BJ (cell line): ENCODE measurements at places on chromosomes 13 and 19. TPM values are rescaled to one million over a fixed set of nuclear protein-coding genes. Genes with fewer than 3 reads are reported as not detected.
A peak's percentile ranks its signal among the peaks of the same experiment; 100 is the strongest.

DNA sequence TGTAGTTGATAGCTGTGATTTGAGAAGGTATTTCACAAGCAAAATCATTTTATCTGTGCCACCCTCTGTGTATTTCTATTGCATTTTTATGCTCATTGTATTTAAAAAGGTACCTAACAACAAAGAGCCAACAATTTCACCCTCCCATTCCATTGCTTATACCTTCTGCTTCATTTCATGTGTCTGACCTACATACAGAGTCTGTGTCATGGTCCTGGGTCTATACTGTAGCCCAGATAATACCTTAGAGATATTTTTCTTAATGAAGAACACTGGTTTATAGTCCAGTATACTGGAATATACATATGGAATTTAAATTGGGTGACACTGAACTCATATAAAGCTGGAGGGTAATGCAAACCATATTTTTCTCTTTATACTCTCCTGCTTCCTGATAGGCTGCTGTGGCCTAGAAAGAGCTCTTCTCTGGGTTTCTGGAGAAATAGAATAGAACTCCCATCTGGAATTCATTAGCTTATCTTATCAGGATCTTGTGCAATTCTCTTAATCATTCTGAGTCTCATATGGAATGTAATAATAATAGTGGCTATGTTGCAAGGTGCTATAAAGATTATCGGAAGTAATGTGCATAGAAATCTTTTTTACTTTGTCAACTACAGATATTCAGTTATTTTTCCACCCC lies 31.8 kb upstream of the SPART start:
- DNase-seq: no peak

Gene TMEM86B
- polyA plus RNA-seq: 0.56 and 1.5 TPM in 2 replicates

- no peak for DNase-seq
Observed at GRCh38 chr13:21139374-21139773, 37.0 kb downstream of the SKA3 start.

DNA sequence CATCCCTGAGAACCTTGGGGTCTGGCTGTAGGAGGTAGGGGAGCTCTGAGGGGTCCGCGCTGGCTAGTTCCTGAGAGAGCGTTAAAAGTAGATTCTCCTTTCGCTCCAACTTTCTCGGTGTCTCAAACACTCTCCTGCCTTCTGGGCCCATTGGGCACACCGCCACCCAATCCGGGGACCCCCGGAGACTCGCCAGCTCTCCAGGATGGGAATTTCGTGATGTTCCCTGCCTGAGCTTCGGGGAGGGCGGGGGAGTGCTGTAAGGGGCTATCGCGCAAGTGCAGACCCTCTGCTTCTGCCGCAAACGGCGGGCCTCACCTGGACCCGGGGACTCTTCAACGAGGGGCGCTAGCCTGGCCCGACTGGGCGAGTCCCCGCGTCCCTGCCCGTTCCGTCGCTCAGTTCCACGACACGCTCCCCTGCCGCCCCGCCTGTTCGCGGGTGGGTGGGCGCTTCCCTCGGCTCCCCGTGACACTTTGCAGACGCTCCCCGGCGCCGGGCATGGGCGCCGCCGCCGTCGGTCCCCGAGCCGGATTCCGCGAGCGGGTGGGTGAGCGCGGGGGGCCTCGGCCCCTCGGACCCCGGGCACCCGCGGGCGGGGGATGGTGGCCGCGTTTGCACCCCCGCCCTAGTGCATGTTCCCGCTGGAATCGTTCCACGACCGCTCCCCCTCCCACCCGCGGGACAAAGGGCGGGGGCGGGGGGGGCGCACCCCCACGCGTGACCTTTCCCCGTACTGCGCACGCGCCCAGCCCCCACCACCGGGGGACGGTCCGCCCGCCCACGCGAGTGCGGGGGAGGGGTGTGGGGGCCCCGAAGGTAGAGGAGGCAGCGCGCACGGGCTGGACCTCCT lies at the start of gene CCDC106:
Gene CCDC106, plus strand, starts transcription at position 481 of the 853 bp plus-strand sequence. CDS start 835 bp downstream, outside the sequence.
- no peak for DNase-seq

GRCh38 chr13:41595298-41595697 lies 137.9 kb downstream of the RGCC start:
- no peak for DNase-seq

- no peak for DNase-seq
Observed at GRCh38 chr19:54208784-54209057, 8.1 kb downstream of the RPS9 start.

DNA sequence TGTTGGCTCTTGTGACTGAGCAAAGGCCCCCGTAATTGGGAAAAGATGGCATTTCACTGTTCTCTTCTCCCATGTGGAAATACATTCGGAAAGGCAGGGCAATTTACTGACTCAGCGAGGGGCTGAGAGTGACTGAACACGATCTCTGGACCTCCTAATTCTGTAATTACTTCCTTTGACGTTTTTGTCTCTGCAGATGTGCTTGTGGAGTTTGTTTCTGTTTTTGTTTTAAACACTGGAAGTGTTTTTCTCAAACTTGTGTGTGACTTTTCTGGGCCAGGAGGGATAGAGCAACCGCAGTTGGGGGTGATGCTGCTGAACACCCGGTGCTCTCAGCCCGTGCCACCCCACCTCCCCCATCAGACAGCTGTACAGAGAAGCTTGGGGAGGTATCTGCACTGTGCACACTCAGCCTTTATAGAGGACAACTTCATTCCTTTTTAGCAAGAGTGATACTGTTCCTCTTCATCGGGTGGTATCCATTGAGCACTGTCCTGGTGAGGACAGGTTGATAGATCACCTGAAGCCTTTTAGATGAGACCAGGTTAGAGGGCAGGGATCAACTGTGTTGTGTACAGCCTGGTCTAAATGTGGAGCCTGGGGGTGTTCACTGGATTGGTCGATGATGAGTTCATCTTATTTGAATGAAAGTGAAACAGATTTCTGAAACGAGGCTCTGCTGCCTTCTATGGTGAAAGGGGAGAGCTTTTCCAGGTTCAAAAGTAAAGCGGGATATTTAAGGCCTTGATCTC lies 117.4 kb downstream of the ESD start:
- DNase-seq: peak; percentile 30

GRCh38 chr13:102814025-102814607 lies 15.2 kb downstream of the BIVM start:
- no peak for DNase-seq

Gene SEMA6B
- 0.11 and 0.22 TPM in 2 replicates for polyA plus RNA-seq

DNA sequence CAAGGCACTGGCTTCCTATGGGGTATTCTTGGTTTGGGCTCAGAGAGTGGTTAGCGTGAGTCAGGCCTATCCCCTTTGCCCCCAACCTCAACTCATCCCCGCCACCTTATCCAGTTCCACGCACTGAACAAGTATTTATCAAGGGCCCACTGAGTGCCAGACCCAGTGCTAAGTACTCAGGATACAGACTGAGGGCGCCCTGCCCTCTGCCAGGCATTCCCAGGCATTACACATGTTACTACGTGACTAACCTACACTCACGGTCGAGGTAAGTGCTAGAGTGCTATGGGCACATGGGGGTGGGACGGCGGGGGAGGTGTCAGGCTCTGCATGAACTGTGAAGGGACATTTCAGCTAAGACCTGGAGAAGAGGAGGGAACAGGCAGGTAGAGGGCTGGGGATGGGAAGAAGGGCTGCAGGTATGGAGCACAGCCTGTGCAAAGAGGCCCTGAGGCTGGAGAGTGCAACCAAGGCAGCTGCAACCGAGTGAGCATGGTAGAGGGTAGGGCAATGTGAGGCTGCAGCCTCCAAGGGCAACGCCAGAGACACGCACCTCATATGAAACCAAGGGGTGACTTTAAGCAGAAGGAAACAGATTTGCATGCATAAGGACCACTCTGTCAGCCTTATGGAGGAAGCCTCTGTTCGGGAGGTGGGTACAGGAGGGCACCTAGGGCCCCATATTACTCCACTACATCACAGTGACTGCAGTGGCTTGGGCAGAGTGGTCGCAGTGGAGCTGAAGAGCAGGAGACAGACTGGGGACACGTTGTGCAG lies 22.5 kb downstream of the DHRS12 start:
- DNase-seq: no peak

Gene CPB2
- polyA plus RNA-seq: not detected in 2 replicates

DNA sequence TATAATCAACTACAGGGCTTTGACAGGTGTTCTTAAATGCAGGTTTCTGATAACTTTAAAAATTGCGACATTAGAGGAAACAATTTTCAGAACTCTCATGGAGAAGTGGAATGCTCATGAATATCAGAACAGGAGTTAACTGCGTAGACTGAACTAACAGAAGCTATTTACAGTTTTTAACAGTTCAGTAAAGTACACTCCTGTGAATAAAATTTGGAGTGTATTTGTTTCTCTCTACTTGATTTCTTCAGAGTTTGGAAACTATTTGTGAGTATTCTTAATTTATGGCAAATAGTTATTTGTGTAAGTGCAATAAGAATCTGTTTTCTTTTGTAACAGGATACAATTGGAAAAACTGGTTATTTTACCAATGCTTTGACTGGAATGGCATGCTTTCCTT lies 114.4 kb downstream of the TNFRSF19 start:
- DNase-seq: no peak

GRCh38 chr19:737591-738093 lies 13.3 kb upstream of the MISP start:
- DNase-seq: no peak

DNA sequence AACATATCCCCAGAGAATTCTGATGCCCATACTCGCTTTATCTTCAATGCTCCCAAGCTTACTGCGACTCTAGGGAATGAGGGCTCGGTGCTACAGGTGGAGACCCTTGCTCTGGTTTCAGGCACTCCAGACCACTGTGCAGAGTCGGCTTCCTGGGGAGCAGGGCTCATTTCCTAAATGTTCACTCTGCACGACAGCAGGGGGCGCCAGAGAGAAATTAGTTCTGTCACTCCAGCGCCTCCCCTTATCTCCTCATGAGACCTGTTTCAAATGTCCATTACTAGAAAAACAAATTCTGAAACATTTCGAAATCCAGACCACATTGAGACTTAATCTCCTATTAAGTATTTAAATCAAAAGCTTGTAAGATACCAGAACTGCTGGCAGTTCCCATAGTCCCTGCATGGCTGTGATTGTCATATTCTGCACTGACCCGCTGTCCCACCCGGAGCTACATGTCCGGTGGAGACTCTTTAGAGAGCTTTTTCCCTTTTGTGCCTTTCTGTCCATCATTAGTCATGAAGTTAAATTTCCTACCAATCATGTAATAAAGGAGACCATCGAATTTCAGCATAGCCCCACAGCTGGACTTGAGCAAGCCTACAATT lies 22.4 kb downstream of the EPSTI1 start:
- no peak for DNase-seq

DNA sequence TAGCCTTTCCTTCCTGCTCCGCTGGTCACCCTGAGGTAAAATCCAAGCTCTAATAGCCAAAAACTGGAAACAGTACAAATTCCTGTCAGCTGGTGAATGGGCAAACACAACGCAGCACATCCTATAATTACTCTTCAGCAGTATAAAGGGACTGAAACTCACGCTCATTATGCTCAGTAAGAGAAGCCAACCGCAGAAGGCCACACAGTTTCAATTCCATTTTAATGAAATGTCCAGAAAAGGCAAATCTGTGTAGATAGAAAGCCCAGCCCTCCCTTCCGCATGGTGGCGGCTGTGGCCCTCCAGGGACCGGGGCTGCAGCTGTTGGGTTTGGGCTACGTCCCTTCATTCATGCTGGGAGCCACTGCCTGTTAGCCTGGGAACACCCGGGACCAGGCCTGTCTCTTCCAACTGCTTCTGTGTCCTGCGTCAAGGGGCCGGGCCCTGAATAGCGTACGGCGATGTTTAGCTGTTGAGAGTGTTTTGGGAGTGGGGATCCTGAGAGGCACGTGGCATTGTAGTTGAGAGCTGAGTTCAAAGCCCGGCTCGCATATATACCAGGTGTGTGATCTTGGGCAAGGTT lies 23.5 kb downstream of the NKPD1 start:
- no peak for DNase-seq

Gene FFAR3
- polyA plus RNA-seq: not detected in 2 replicates

Gene BEST2
- polyA plus RNA-seq: not detected in 2 replicates

GRCh38 chr19:7083076-7083956 lies 13.8 kb downstream of the ZNF557 start:
- DNase-seq: no peak

Gene ZNF837
- 0.47 and 0.82 TPM in 2 replicates for polyA plus RNA-seq

Gene ARHGAP33
- polyA plus RNA-seq: 1.1 and 3.6 TPM in 2 replicates

- DNase-seq: no peak
Observed at GRCh38 chr13:47794963-47795362, 206.1 kb downstream of the SUCLA2 start.

- no peak for DNase-seq
Observed at GRCh38 chr19:2226051-2226839, 9.9 kb downstream of the PLEKHJ1 start.

- DNase-seq: no peak
Observed at GRCh38 chr19:30788105-30788765, 416.1 kb downstream of the ZNF536 start.

DNA sequence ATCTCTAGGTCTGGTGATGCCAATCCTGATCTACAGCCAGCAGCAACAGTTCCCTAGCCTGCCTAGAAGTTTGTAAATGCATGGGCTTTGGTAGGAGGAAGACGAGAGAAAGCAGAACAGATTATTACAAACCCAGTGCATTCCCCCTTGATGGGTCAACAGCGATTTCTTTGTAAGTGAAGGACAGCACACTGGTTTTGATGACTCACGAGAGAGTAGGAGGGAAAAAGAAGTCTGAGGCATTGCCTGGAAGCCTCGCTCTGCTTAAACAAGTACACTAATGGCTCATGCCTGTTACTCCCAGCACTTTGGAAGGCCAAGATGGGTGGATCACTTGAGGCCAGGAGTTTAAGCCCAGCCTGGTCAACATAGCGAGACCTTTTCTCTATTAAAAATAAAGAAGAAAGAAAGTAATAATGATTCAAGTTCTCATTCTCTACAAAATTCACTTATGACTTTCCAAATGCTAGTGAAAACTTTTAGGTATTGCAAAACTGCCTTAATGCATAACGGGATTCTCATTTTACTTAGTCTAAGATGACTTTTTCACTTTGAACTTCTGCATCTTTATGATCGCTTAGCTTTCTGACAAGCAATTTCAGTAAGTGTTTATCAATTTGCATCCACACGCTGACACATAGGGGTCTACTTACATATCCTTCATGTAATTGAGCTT lies 47.7 kb upstream of the USPL1 start:
- DNase-seq: peak; percentile 90

DNA sequence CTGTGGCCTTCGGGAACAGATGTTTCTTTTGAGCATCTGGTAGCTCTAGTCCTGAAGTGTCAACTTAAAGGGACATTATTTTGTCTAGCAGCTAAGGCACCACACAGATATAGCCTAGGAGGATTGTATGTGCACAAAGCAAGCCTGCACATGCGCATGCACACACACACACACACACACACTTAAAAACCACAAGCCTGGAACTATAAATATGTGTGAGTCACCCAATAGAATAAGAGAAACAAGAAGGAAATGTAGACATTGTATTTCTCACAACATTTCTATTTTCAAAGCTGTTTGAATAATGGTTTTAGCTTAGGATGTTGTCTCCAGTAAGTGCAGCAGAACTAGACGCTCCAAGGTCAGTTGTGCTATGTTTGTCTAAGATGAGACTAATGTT lies 516.5 kb downstream of the SUCLA2 start:
- no peak for DNase-seq

Gene MAB21L1
- polyA plus RNA-seq: 65.6 and 67.9 TPM in 2 replicates

Gene SHISA7
- polyA plus RNA-seq: not detected in 2 replicates

- DNase-seq: peak; percentile 24
Observed at GRCh38 chr13:21825801-21826200, 154.9 kb downstream of the FGF9 start.

Gene KLK8
- polyA plus RNA-seq: not detected in 2 replicates
